Hepatocyte (in vitro differentiated cells): ENCODE measurements at places on chromosomes 12 and 14.

- no peak for DNase-seq
Measured at GRCh38 chr12:60021235-60021634, 425.4 kb downstream of the SLC16A7 start.

DNA sequence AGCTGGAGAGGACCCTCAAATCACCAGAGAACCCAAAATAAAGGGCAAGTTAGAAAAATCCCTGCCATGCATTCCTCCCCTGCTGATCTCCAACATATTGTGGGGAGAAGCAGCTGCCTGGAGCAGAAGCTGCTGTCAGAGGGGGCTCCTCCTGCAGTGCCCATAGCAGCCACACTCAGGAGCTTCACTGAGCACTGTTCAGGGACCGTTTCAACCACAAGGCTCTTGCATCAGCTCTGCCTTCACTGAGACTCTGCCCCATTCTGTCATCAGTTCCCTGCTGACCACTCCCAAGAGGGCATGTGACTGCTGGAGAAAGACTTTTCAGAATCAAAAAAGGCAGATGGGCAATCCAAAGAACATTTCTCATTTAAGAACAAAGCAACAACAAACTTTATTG lies 392.7 kb downstream of the GALC start:
- no peak for DNase-seq

- DNase-seq: no peak
Measured at GRCh38 chr12:125892276-125892675, 827.0 kb downstream of the AACS start.

DNA sequence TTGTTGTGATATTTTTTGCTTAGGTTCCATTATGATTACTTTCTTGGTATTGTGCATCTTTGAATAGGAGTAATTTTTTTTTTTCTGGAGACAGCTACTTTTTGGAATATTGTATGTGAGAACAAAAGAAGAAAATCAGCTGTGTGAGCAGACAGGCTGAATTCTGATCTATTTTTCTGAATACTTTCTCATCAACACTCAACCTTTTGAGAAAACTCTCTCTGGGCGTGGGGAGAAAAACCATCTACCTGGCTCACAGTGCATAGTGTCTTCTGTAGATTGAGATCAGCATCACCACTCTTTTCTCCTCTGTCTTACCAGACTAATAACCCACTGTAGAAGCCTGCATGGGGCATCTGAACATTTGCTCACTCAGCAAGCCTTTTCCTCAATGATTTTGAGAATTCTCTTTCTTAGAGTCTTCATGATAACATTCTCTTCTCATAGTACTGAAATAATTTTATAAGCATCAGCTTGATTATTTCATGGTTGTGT lies 3.3 kb downstream of the PIK3C2G start:
- DNase-seq: no peak

DNA sequence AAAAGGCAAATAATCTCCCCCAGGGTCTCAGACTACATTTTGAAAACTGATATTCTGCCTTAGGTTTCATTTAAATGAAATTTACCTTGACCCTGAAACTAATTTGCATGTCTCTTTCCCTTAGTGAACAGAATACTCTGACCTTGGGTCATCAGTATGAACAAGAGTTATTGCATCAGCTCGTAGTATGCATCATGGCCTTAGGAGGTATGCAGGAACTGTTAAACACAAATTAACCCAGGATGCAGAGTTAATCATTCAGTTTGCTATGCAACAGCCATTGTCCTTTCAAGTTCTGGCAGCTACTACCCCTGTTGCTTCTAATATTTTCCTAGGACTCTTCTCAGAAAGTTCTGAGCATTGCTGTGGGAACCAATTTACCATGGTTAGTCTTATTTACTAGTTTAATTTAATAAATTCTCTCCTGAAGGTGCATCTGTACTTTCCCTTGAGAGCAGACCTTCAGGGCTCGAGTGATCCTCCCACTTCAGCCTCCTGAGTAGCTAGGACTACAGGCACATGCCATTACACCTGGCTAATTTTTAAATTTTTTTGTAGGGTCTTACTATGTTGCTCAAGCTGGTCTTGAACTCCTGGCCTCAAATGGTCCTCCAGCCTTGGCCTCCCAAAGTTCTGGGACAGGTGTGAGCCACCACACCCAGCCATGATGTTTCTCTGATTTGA lies 126.7 kb downstream of the TTC6 start:
- DNase-seq: no peak

GRCh38 chr14:99213101-99213500 lies 58.9 kb downstream of the BCL11B start:
- DNase-seq: no peak

DNA sequence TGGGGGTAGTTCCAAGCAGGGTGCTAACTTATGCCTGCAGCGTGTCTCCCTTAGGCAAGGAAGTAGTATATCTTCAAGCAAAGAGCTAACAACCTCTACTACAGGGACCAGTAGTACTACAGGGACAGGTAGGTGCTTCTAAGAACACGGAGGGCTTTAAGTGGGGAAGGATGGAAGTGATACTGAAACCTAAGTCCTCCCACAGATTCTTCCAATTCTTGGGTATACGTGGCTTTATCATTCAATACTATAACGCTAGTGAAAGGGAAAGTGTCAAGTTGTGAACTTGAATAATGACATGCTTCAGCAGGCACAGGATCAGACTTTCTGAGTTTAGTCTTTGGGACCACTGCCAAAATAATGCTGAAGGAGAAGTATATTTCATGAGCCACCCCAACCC lies 241.7 kb downstream of the CEP128 start:
- no peak for DNase-seq
